ENCODE measurements at places on chromosomes 1 and 21.

DNA sequence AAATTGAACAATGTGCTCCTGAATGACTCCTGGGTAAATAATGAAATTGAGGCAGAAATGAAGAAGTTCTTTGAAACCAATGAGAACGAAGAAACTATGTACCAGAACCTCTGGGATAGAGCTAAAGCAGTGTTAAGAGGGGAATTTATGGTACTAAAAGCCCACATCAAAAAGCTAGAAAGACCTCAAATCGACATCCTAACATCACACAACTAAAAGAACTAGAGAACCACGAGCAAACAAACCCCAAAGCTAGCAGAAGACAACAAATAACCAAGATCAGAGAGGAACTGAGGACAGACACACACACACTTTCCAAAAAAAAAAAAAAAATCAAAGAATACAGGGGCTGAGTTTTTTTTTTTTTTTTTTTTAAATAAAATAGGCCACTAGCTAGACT is 564.2 kb downstream of the SMYD3 start:
- no peak for DNase-seq

DNA sequence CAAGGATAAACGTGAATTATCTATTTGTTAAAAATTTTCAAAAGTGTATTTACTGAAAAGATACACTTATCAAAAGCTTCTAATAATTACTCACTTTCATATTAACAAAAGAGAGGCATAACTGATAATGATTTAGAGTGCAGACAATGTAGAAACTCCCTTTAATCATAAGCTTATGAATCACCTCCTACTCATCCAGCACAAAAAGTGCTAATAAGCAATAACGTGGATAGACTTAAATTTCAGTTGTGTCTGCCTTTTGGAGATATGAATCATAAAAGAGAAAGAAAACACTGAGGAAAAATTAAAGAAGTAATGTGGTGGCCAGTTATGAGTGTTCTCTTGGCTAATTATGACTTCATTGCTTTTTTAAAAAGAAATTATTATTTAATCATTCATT is 827.6 kb upstream of the B3GALT2 start:
- no peak for DNase-seq

- no peak for DNase-seq
Observed at GRCh38 chr1:30787266-30787665, 29.7 kb upstream of the LAPTM5 start.

DNA sequence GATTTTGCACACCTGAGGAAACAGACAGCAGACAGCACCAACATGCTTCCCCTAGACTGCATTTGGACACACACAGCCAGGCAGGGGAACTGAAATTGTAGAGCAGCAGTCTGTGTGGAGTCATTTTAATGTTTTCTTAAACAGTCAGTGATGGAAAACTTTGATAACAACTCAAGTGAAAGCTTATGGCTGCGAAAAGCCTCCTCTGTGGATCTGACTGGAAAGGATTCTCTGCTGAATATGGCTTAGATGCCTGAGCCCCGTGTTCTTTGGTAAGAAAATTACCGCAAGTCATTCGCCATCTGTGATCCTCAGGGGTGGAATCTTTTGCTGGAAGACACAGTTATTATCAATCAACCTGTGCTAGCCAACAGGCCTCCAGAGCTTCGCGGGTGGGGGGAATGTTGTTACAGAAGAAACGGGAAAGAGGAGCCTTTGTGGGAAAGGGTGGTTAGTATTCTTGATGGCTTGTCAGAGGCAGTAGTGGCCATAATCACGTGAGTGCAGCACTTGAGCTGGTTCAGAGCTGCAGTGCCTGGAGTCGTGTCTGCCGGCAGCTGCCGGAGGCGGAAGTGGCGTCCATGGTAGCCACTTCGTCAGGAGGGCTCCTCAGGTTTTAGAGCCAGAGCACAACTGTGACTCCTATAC is 204.7 kb downstream of the ST6GALNAC3 start:
- DNase-seq = no peak

DNA sequence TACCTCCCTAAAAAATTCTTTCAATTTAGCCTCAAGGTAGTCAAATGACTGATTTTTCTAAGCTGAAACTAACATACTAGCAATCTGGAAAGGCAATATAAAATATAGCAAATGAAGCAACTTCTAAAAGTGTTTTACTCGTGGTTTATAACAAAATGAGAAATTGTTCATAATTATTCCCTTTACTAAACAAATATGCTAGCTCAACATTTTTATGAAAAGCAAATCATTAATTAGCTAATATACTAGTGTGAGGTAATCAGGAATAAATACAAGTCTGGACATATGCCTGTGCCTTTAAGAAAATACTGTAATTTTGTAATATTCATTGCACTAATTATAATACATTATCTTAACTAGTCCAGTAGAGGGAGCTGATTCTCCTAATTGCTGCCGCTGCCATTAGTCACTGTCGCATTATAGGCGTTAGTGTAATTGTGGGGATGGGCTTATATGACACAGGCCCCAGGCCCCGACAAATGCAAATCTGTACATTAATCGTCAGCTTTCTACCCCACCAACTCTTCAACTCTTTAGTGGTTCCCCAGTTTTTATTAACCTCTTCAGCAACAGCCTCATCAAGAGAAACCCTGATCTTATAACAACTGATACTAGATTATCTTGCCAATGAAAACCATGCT is 160.9 kb downstream of the GABPA start:
- DNase-seq = no peak

DNA sequence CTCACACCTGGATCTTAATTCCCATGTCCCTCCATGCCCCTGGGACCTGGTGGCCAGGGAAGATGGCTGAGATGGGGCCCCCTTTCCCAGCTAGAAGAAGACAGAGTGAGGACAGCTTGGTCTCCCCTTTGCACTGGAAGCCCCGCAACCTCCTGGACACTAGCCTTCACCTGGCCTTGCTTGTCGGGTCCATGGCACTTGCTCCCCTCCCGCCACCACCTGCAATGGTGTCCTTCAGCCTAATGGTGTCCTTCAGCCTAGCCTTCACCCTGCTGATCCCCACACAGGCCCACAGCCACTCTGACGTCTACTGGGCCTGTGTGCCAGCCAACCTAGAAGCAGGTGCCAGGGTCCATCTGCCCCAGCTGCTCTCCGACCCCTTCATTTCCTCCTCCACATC is 45.9 kb upstream of the EDN2 start:
- DNase-seq = no peak

DNA sequence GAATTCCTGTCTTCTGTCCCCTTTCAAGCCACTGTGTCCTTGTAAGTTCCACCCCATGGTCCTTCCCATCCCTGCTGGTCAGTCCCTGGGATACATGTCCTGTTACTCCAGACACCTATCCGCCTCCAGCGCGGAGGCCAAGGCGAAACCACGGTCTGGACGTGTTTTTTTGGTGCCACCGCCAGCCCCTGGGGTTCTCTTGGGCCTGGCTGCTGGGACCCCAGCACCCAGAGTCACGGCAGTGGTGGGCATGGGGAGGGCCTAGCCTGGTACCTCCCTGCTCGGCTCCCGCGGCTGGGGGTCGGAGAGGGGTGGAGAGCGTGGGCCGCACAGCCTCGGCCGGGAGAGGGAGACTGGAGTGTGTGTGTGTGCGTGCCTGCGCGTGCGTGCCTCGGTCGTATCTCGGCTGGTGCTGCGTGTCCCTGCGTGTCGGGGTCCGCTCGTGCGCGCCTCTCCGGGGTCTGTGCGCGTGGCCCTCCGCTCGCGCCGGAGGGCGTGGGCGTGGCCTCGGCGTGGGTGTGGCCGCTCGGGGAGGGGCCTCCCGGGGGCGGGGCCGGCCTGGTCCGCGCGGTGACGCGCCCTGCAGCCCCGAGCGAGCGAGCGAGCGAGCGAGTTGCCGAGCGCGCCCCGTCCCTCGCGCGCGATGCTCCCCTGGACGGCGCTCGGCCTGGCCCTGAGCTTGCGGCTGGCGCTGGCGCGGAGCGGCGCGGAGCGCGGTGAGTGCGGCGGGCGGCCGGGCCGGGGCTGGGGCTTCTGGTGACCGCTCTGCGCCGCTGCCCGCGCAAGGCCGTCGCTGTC is at the start of gene VWA1:
Gene VWA1 (plus strand): TSS at position 585 of the 798 bp plus-strand sequence. CDS start 59 bp downstream, at position 644.
- DNase-seq = no peak

DNA sequence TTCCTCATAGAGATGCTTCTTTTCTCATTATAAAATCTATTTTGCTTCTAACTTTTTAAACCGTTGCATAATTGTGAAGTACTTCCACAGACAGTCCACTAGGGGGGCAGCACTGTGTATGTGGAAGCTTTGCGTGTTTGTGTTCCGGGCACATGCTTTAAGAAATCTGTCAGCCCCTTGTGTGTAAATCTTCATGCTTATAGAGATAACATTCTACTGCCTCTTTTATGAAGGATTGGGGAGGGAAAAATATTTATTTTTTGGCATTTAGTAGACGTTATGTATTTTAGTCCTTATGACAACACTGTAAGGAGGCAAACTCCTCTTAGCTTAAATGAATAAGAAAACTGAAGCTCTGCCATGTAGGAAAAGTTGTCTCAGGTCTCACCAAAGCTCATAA is 157.3 kb upstream of the PTGFR start:
- no peak for DNase-seq

DNA sequence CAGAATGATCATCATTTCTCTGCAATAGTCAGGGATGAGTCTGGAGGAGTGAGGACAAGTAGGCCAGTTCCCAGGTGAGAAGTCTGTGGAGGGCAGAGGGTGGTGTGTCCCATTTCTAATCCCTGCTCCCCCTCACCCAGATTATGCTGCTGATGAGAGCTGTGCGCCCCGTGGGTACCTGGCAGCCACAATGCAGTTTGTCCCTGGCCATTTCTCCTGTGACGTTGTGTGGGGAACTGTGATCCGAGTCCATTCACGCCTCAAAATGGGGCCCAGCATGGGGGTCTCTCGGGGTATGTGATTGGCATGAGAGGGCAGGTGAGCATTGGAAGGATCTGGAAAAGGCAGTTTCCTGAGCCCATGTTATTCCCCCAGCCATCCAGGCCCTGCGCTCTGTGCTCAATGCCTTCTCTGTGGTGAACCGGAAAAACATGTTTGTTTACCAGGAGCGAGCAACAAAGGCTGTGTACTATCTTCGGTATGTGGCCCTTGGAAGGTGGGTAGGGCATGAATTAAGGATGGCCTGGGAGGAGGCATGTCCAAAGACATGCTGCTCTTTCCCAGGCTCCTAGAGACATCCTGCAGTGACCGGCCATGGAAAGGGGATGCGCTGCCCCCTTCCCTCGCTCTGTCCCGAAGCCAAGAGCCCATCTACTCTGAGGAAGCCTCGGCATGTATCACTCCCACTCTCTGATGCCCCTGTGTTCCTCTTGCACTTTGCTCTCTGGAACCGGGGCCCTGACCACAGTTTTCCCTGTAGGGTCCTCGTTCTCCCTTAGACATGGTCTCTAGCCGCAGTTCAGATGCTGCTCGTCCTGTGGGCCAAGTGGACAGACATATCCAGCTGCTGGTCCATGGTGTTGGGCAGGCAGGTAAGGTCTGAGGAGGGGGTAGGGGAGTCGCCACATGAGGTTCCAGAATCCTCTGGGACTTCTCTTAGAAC is 16.4 kb downstream of the HYI start:
- no peak for DNase-seq

GRCh38 chr1:23456226-23456625 is 27.8 kb downstream of the ASAP3 start:
- no peak for DNase-seq

GRCh38 chr1:22784737-22785136 is 74.1 kb downstream of the EPHB2 start:
- DNase-seq = no peak

DNA sequence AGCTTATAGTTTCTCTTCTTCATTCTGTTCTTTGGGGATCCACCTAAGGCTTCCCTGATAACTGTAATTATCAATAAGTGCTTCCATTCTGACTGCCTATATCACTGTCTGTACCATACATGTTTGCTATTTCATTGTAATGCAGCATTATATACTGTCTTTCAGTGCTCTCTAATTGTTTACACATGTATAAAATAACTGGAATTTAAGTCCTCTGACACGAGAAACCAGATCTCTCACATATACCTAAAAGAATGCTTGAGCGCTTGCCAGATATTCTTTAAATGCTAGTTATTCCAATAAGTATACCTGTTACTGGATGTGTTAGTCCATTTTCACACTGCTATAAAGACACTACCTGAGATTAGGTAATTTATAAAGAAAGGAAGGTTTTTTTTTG is 34.7 kb downstream of the CELF3 start:
- DNase-seq = no peak

DNA sequence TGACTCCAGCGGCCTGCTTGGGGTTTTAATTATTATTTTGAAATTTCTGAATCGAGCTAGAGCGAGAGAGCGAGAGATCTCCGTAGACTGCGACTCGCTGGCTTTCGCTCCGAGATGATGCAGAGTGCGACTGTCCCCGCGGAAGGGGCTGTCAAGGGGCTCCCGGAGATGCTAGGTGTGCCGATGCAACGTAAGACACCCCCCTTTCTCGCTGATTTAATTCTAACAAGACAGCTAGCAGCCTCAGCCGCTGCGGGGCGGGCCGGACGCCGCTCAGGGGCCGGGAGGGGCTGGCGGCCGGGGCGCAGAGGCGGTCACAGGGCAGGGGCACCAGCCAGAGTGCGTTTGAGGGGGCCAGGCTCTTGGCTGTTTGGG is 339 bp downstream of the LHX4 start:
- DNase-seq = no peak

DNA sequence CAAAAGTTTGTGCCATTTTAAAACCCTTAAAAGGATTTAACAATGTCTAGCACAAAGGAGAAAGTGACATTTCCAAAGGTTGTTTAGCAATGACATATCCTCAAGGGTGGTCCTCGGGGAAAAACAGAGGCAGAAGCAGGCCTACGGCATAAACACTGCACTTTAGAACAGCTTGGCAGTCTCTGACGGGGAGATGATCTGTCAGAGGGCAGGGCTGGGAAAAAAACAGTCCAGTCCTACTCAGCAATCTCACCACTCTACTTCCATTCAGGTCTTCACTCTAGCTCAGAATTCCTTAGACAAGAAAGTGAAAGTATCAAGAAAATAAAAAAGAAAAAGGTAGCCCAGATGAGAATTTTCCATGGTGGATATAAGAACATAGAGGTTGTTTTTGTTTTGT is 4.1 kb downstream of the CRYZ start:
- no peak for DNase-seq

DNA sequence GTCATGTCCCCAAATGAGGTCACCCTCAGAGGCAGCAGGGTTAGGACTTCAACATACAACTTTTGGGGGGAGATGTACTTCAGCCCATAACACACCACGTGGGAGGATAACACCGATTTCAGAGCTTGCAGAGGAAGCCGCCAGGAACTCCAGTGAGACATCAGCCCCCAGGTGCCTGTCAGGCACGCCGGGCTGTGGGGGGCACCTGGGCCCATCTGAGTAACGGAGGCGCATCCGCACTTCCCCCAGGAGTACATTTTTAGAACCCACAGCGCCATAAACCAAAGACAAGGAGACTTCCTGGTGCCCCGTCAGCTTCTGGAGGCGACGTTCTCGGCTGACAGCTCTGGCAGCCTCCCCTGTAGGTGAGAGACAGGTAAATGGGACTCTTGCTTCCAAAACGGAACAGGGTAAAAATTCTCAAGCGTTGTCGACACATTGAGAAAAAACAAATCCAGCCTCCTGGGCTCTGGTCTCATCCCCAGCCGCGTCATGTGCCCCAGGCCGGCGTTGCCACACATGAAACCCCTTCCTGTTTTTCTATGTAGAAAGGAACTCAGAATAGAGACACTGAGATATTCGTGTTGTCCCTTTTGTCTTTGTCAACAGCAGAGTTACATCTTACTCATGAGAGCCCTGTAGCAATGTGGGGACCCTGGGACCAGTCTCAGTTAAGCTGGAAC is 93.3 kb downstream of the PDE9A start:
- DNase-seq = no peak

- no peak for DNase-seq
Observed at GRCh38 chr21:22319435-22319834, 1321.2 kb downstream of the NCAM2 start.

- no peak for DNase-seq
Observed at GRCh38 chr21:45788637-45789506, 145.3 kb downstream of the PCBP3 start.

GRCh38 chr1:177984761-177985160 is 14.9 kb upstream of the SEC16B start:
- DNase-seq = no peak
